Hair follicle dermal papilla cell (primary cell): ENCODE measurements at places on chromosomes 5 and 9. TPM values are rescaled to one million over a fixed set of nuclear protein-coding genes. Genes with fewer than 3 reads are reported as not detected.

Gene C9orf153
- total RNA-seq: 0.16 and 0.24 TPM in 2 replicates

Gene ISL1
- total RNA-seq: not detected in 2 replicates

Gene LHX3
- total RNA-seq: not detected in 2 replicates

Gene TMEFF1
- 9.1 and 11.7 TPM in 2 replicates for total RNA-seq

Gene HACD4
- 14.5 and 19.0 TPM in 2 replicates for total RNA-seq

Gene ZFP37
- 3.6 and 4.5 TPM in 2 replicates for total RNA-seq

Gene FAM221B
- total RNA-seq: not detected in 2 replicates

Gene IL9
- total RNA-seq: not detected in 2 replicates

Gene FCHO2
- total RNA-seq: 29.9 and 30.7 TPM in 2 replicates

Gene DCTN3
- total RNA-seq: 58.1 and 78.7 TPM in 2 replicates

Gene FOXD4L3
- 0.49 TPM in 1 of 2 replicates, not detected in the other for total RNA-seq

Gene CRAT
- 78.2 and 88.6 TPM in 2 replicates for total RNA-seq

Gene TRIM7
- 2.1 and 4.0 TPM in 2 replicates for total RNA-seq

Gene ADAMTSL1
- total RNA-seq: 75.3 and 123 TPM in 2 replicates

Gene TSSK1B
- 0.36 and 0.49 TPM in 2 replicates for total RNA-seq

Gene TMEM232
- total RNA-seq: 1.6 and 4.9 TPM in 2 replicates

Gene SHOC1
- total RNA-seq: under 0.01 TPM in 1 of 2 replicates, not detected in the other

Gene PCDHAC1
- total RNA-seq: 0.36 and 0.49 TPM in 2 replicates

Gene PNPLA7
- total RNA-seq: 1.5 and 2.1 TPM in 2 replicates

Gene CPLANE1
- 29.4 and 40.6 TPM in 2 replicates for total RNA-seq

Gene GRXCR2
- total RNA-seq: not detected in 2 replicates

Gene WNT8A
- not detected in 2 replicates for total RNA-seq

Gene SMIM27
- total RNA-seq: 1.1 and 3.7 TPM in 2 replicates

Gene POU5F2
- 1.7 and 2.6 TPM in 2 replicates for total RNA-seq

Gene GNE
- total RNA-seq: 32.7 and 37.5 TPM in 2 replicates

Gene SKP2
- total RNA-seq: 105 and 108 TPM in 2 replicates

Gene PCDHA9
- total RNA-seq: 0.16 and 0.36 TPM in 2 replicates

Gene SPIN1
- total RNA-seq: 112 and 122 TPM in 2 replicates

Gene SLC23A1
- not detected in 2 replicates for total RNA-seq

Gene SYK
- total RNA-seq: not detected in 2 replicates

Gene TXNDC8
- not detected in 2 replicates for total RNA-seq
